ENCODE measurements at places on chromosomes 6 and 20.

GRCh38 chr20:46520976-46521579, 7.7 kb upstream of the ZNF334 start:
- DNase-seq: peak; percentile 29

DNA sequence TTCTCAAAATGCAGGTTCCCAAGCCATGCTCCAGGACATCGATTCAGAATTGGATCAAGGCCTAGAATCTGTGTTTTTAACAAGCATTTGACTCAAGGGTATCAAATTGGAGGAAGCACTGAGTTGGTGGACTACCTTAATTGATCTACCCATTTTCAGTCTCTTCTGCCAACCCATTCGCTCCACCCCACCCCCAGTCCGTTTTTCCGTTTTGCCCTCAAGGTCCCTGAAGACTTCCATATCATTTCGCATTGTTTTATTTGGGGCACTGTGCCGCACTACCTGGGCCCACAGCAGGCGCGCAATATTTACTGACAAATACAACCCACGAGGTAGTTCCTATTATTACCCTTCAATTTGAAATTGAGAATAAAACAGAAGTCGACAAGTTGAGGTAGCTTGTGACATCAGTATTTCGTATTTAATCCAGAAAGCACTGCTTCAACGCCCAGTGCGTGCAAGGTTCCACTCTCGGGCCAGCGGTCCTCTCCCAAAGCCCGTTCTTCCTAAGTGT, 557 bp upstream of the DHX35 start:
- peak; percentile 31 for DNase-seq

GRCh38 chr6:75458895-75459294, 34.7 kb downstream of the FILIP1 start:
- DNase-seq: no peak

GRCh38 chr6:118963003-118963402, 28.0 kb upstream of the MCM9 start:
- no peak for DNase-seq

GRCh38 chr20:44336086-44336485, 757 bp upstream of the R3HDML start:
- no peak for DNase-seq

DNA sequence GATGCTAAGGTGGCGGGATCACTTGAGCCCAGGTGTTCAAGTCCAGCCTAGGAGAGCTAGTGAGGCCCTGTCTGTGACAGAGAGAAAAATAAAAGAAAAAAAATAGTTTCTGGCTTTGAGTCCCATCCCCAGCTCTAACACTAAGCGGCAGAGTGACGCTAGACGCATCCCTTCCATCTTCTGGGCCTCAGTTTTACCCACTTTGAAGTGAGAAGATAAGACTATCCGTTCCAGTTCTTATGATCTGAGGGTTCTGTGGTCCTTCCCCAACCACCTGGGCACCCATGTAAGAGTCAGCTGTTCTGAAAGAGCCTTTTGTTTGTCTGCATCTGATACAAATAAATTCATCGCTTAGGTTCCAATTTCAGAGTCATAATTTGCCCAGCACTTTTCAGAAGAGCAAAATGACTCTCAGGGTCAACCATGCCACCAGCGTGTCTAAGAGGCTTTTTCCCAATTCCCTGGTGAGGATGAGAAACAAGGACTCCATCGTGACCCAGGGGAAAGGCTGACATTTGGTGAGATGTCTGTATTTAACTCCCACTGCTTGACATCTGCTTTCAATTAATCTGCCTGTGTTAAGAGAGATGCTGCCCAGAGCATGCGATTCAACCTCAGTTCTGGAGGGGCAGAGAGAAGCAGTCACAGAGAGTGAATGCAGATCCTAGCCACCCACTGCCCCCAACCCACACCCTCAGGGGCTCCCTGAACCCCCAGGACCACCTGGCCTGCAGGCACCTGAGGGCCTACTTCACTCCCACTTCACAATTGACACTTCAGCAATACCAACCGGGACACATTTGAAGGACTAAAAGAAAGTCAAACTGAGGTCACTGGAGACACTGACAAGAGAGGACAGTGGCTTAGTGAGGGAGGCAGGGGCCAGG, 131.6 kb upstream of the TOP1 start:
- no peak for DNase-seq

GRCh38 chr6:124967444-124967843, 5.2 kb downstream of the RNF217 start:
- DNase-seq: no peak

GRCh38 chr6:131669891-131670290, 31.3 kb downstream of the OR2A4 start:
- no peak for DNase-seq

- peak; percentile 56 for DNase-seq
Observed at GRCh38 chr6:73652637-73653570, 888 bp downstream of the SLC17A5 start.

DNA sequence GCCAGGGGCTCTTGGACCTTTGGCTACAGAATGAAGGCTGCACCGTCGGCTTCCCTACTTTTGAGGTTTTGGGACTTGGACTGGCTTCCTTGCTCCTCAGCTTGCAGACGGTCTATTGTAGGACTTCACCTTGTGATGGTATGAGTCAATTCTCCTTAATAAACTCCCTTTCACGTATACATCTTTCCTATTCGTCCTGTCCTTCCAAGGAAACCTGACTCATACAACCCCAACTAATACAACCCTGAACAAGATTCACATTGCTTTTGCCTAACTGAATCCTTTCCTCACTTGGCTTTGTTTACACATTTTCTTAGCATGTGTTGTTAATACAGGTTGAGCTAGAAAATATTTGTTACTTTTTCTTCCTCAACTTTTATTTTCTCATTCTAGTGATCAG, 21.9 kb downstream of the TBXT start:
- DNase-seq: no peak

DNA sequence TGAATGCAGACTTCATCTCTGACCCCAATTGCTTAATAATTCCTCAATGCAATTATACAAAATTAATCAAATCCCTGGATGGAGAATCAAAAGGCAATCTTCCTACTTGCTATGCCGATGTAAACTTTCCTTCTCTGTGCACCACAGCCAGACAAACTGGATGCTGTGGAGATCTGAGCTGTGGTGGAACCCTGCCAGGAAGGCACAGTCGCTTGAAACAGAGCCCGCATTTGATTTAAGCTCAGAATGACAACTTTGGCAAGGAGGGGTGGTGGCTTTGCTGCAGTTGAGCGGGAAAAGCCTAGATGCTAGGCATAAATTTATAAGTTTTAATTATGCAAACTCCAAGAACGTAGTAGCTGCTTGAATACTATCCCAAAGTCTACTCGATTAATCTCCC, 190.8 kb downstream of the MTFR2 start:
- DNase-seq: no peak

- no peak for DNase-seq
Observed at GRCh38 chr20:17442588-17442987, 88.6 kb downstream of the BFSP1 start.

DNA sequence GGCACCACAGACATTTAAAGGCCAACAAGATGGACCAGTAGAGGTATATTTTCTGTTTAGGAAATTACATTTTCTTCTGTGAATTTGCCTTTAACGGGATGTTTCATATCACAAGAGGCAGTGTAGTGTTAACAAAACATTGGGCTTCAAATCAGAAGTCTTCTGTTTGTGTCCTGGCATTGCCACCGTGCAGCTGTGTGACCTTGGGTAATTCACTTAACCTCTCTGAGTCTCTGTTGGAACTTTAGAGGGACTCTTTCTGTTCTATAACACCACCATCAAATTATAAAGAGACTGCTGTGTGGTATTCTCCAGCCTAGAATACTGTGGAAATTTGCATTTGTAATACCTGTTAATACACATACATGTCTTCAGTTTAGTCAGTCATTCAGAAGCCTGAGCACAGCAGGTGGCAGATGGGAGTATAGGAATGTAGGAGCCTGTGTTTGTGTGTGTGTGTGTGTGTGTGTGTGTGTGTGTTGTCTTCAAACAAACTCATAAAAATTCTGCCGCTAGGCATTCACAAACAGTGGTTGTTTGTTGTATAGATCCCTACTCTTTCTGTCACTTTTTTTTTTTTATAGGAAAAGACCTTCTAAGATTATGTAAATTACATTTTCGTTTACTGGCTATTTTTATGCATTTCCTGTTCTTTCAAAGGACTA, 22.6 kb downstream of the UST start:
- no peak for DNase-seq

- no peak for DNase-seq
Observed at GRCh38 chr6:167221400-167222201, 63.8 kb upstream of the GPR31 start.

GRCh38 chr20:38243709-38244020, 16.9 kb downstream of the KIAA1755 start:
- DNase-seq: no peak

GRCh38 chr20:44571362-44571988, 10.9 kb upstream of the PKIG start:
- no peak for DNase-seq

DNA sequence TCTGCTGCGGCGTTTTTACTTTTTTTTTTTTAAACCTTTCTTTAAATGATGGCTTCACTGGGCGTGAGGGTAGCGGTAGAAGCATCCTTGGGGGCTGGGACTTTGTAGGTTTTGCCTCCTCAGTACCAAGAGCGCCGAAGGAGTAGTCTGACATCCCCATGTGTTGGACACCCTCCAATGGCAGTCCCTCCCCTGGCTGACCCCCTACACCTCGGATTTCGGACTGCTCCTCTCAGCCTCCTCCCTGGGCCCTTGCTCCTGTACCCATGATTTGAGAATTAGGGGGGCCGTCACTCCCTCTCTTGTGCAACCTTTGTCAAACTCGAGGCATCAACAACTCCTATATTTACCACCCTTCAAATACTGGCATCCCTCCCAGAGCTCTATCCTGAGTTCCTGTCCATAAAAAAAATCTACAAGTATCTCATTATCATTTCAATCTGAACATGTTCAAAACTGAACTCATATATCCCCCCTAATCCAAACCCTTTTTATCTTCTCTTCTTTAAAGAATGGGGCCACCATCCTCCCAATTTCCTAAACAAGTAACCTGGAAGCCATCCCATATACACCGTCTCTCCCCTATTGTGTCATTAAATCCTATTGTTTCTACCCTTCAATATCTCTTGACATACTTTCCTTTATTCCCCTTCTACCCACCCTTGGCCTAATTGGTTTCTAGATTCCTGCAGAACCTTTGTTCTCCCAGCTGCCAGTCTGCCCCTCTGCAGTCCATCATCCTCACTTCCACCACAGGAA, 1.2 kb upstream of the ARFGEF3 start:
- DNase-seq: no peak

- DNase-seq: no peak
Observed at GRCh38 chr6:148658681-148659430, 88.0 kb upstream of the UST start.

DNA sequence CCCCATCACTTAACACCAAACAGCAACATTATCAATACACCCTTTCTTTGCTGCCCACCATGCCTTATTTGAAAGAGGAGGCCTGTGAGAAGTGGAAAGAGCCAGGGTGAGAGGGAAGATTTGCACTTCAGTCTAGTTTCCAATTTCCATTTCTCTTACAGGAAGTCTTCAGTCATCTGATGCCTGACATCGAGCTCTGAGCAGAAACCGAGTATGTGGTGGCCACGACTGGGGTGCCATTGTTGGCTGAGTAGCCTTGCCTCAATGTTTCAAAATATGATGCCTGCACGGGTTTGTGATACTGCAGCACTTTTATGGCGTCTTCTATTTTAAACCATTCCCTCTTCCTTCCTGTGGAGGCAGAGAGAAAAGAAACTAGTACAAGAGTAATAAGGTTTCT, 39.8 kb upstream of the SMIM29 start:
- no peak for DNase-seq

GRCh38 chr6:64074981-64075380, 439.4 kb downstream of the PHF3 start:
- no peak for DNase-seq

GRCh38 chr6:56280126-56280525, 32.7 kb upstream of the COL21A1 start:
- no peak for DNase-seq

GRCh38 chr6:169816054-169816453, 64.6 kb downstream of the ERMARD start:
- no peak for DNase-seq

GRCh38 chr20:16001286-16001685, 572.0 kb downstream of the KIF16B start:
- no peak for DNase-seq

- peak; percentile 22 for DNase-seq
Observed at GRCh38 chr6:30685157-30686008, 1.1 kb downstream of the PPP1R18 start.

GRCh38 chr6:69866351-69866769, at the start of gene COL19A1:
Gene COL19A1, plus strand, starts transcription at chr6:69866556. Its CDS starts 13,012 bp downstream, at chr6:69879568.
- peak; percentile 25 for DNase-seq

DNA sequence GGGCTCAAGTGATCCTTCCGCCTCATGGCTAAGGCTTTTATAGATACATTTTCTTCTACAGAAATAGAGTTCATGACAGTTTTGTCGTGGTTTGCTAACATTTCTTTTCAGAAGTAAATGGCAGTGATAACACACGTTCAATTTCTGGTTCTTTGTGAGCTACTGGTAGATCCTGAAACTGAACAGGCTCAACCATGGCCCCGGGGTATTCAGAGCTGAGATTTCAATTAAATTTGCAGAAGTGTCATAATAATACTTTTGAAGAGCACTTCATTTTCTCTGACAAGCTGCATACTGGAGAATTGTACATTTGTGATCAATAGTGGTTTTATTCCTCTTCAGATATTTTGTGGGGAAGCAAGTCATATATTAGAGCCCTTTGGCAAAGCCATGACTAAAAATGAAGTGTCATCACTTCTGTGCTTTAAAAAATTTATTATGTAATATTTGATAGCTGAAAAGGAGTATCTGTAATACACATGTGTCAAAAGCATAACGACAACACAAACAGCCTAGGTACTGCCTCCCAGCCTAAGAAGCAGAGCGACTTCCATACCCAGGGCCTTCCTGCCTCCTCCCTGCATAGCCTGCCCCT, 84.3 kb upstream of the SCP2D1 start:
- no peak for DNase-seq

DNA sequence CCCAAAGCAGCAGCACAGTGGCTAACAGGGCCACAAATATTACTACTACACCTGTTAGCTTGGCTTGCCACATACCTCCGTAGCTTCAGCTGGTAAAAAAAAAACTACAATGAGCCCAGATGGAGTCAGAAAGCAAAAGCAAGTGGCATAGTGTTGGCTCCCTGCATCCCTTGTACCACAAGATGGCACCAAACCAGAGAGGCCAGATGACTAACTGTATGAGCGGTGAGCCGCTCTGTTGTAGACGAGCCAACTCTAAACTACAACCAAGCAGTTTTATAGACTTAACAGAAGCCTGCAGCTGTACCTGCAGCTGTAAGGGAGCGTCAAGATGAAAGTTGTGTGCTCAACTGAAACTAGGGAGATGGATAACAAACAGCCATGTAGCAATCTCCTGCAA, 84.5 kb upstream of the MCHR2 start:
- DNase-seq: no peak

GRCh38 chr6:118876814-118877213, 17.1 kb upstream of the ASF1A start:
- DNase-seq: no peak

- DNase-seq: no peak
Observed at GRCh38 chr6:167470101-167470835, 145.4 kb downstream of the TTLL2 start.

GRCh38 chr20:49513009-49513408, 30.5 kb upstream of the KCNB1 start:
- DNase-seq: no peak

- DNase-seq: no peak
Observed at GRCh38 chr20:11626551-11626950, 291.1 kb upstream of the BTBD3 start.

GRCh38 chr20:11849976-11850670, 67.6 kb upstream of the BTBD3 start:
- no peak for DNase-seq
